ENCODE measurements at places on chromosomes 12 and 14.

GRCh38 chr14:46574221-46574977 is 77.2 kb downstream of the RPL10L start:
- DNase-seq, result no peak

DNA sequence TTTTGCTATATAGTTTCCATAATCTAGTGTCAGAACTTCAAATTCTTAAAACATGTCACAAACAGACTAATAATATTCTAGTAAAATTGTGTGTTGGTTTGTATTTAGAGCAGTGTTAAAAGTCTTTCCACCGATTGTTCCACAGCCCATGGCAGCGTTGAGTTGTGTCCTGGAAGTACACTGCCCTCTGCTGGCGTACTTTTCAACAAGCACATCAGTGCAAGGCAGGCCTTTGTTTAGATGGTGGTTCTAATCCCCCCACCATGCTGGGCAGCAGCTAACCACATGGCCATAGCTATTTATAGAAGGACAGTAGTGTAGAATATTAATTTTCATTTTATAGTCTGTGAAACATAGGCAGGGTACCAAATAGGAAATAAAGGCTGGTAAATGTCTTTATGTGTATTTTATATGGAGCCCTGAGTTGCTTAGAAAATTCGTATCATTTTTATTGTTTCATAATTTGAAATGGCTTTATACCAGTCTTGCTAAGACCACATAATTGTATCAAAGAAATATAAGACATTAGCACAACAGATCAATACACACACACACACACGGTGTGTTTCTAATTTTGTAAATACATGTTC is 235.4 kb downstream of the SEC23A start:
- peak; percentile 58 for DNase-seq

DNA sequence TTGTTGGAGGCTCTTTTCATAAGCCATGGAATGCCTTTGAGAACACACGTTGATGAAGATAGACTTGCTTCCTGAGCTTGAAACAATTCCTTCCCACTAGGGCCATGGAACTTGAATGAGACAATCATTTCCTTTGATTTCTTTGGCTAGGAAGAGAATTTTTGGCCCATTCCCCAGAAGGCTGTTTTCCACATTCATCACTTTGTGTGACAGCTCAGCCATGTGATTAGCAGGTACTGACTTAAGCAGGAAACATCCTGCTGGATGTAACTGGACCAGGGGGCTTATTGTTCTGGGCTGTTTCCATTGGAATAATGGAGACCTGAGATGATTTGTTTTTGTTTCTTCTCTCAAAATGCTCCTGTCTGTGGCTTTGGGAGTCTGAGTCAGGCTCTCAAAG is 469.8 kb upstream of the SEL1L start:
- no peak for DNase-seq

GRCh38 chr12:66232263-66232662 is 43.2 kb downstream of the IRAK3 start:
- no peak for DNase-seq

- DNase-seq, result no peak
Observed at GRCh38 chr14:33967138-33967537, 16.3 kb upstream of the EGLN3 start.

DNA sequence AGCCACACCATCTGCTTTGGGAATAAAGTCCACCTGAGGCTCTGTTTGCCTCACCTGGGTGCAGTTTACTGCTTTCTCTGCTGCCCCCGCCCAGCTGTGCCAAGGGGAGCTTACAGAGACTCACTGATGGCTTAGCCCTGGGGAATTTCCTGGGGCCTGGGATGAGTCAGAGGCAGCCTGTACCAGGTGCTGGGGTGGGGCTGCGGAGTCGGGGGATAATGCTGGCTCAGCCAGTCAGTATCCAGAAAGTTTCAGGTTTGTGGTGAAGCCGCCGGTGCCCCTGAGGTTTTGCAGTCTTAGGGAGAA is 22.3 kb downstream of the PLEKHG3 start:
- no peak for DNase-seq

GRCh38 chr12:71691504-71692129 is 5.7 kb downstream of the TMEM19 start:
- no peak for DNase-seq

DNA sequence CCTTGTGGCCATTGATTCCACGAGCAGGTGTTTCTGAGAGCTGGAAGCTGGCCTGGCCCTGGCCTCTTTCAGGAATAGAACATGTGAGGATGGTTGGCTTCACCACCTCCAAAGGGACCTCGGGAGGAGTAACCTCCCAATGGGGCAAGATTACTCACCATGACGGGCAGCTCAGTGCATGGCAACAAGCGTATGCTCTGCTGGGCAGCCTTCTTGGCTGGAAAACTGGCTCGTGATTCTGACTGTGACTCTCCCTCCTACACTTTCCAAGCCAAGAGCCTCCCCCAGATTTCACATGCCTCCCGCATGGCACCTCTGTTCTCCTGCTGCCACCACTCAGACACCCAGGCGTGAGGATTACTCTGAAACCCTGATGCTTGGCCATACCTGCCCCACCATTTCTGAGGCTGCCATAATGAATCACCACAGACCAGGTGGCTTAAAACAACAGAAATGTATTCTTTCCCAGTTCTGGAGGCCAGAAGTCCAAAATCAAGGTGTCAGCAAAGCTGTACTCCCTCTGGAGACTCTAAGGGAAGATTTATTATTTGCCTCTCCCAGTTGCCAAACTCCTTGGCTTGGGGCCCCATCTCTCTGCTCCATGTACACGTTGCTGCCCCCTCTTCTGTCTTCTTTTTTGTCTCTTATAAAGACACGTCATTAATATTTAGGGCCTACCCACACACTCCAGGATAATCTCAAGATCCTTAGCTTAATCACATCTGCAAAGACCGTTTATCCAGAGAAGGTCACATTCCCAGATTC is 215.9 kb downstream of the CHST11 start:
- DNase-seq, result no peak

- DNase-seq, result no peak
Observed at GRCh38 chr12:128729628-128730121, 94.1 kb downstream of the SLC15A4 start.

GRCh38 chr12:47316609-47317049 is 236.9 kb upstream of the AMIGO2 start:
- DNase-seq, result no peak

- no peak for DNase-seq
Observed at GRCh38 chr12:79274501-79275064, 410.0 kb downstream of the SYT1 start.

DNA sequence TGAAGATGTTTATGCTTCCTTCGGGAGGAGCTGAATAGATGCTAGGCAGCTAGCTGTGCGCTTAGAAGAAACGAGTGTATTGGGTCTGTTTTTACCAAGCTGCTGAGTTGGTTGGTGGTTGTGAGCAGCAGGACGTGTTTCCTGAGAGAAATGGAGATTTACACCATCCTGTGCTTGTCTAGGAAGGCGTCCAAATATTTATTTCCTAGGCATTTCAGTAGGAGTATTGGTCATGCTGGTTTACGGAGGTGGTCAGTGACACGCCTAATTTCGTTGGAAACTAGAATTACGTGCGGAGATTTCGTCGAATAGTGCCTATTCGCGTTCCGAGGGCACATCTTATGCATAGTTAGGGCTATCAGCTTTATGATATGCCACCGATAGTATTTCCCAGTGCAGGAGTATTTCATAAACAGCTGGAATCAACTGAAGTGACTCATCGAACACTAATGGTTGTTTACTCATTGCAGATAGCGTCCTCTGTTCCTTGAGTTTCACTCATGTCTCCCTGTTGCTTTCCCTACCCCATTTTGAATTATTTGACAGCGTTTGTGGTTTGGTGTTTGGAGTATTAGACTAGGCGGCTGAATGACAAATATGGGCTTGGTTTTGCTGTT is 780 bp downstream of the TBC1D15 start:
- peak; percentile 8 for DNase-seq

- no peak for DNase-seq
Observed at GRCh38 chr14:72618424-72618823, 275.5 kb downstream of the DPF3 start.

DNA sequence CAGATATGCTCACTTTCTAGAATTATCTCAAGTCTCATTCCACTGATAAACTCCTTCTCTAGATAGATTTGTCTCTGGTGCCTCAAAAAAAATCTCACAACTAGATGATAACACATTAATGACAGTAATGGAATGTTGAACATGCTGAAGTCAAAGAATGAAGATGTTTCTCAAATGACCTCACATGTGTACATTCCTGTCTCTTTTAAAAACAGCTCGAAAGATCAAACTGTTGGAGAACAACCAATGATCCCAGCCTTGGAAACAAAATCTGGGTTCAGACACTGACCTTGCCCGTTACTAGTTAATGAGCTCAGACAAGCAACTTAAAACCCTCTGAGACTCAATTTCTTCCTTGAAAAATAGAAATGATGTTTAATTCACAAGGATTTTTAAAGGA is 44.7 kb upstream of the KCNJ8 start:
- no peak for DNase-seq

- no peak for DNase-seq
Observed at GRCh38 chr12:108814462-108815211, 42.7 kb downstream of the SSH1 start.

DNA sequence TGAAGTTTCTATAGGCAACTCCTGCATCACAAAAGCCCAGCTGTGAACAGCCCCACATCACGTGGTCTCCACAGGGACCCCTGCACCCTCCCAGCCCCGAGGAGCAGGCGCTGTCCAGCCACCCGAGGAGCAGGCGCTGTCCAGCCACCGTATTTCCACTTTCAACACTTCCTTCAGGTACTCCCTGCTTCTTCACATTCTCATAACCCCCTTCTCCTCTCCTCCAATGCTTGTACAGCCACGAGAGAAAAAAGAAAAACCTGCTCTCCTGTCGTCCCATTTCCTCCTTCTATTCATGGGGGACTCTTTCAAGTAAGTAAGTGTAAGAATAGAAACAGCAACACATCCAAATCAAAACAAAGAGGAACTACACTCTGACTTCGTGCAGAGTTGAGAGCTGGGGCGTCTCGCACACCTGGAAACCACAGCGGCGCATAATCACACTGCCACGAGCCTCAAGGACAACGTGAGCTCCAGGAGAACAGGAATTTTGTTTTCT is 11.9 kb downstream of the CDC42BPB start:
- no peak for DNase-seq

GRCh38 chr12:124442772-124443445 is 124.5 kb downstream of the NCOR2 start:
- no peak for DNase-seq

DNA sequence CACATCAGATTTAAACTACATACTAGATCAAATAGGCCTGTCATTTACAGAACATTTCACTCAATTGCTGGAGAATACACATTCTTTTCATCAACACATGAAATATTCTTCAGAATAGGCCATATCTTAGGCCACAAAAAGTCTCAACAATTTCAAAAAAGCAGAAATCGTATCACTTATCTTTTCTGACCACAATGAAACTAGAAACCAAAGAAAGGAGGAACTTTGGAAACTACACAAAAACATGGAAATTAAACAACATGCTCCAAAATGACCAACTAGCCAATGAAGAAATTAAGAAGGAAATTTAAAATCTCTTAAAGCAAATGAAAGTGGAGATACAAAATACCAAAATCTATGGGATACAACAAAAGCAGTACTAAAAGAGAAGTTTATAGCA is 35.1 kb downstream of the PARP11 start:
- DNase-seq, result no peak

DNA sequence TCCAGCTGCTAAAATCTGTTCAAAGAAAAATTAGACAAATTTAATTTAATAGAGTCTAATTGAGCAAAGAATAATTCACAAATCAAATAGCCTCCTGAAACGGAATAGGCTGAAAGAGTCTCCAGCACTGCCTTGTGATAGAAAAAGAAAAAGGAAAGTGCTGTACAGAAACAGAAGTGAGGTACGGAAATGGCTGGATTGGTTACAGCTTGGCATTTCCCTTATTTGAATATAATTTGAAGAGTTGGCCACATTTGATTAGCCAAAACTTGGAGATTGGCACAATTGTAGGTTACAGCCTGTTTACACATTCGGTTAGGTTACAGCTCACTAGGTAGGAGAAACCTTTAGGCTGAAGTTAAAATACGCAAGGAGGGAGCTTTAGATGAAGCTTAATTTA is 24.8 kb upstream of the PCED1B start:
- DNase-seq, result no peak

GRCh38 chr14:85333313-85333712 is 196.6 kb upstream of the FLRT2 start:
- no peak for DNase-seq

GRCh38 chr14:68703093-68703492 is 89.8 kb downstream of the ZFP36L1 start:
- no peak for DNase-seq

GRCh38 chr14:68671909-68672308 is 121.0 kb downstream of the ZFP36L1 start:
- DNase-seq, result no peak

DNA sequence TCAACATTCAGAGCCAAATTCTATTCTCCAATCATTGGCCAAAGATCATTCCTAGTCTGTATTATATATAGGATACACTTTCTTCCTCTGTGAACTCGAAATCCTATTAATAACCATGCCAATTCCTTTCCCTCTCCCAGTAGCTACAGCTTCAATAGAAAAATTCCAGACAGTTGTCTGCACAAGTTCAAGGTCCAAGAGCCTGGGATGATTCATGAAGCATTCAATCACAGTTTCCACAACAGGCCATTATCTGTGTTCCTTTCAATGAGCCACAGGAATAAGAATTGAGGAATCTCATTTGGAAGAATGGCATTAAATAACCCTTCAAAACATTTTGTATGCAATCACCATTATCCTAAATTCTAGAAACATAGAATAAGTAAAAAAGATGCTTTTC is 437.4 kb downstream of the RMST start:
- DNase-seq, result no peak

- no peak for DNase-seq
Observed at GRCh38 chr14:77022236-77022852, 6.2 kb downstream of the IRF2BPL start.

GRCh38 chr12:24270965-24271364 is 321.5 kb upstream of the SOX5 start:
- no peak for DNase-seq

- DNase-seq, result no peak
Observed at GRCh38 chr14:101118746-101119591, 215.4 kb upstream of the RTL1 start.

- no peak for DNase-seq
Observed at GRCh38 chr14:93944348-93945069, 17.4 kb downstream of the FAM181A start.
